Stimulated activated CD8-positive, alpha-beta memory T cell treated with anti-CD3 and anti-CD28 coated beads, Interleukin-7, amount 100 ng/mL, for 24 hours (primary cell): ENCODE measurements at places on chromosomes 2 and 18.
A peak's percentile ranks its signal among the peaks of the same experiment; 100 is the strongest.

- DNase-seq = no peak
These were observed 9.7 kb downstream of the LMAN2L start for GRCh38 chr2:96730212-96730611.

GRCh38 chr18:50786864-50787263 lies 33.0 kb downstream of the MRO start:
- DNase-seq = no peak

- DNase-seq = no peak
These were observed 185.5 kb downstream of the C1D start for GRCh38 chr2:67877301-67877700.

DNA sequence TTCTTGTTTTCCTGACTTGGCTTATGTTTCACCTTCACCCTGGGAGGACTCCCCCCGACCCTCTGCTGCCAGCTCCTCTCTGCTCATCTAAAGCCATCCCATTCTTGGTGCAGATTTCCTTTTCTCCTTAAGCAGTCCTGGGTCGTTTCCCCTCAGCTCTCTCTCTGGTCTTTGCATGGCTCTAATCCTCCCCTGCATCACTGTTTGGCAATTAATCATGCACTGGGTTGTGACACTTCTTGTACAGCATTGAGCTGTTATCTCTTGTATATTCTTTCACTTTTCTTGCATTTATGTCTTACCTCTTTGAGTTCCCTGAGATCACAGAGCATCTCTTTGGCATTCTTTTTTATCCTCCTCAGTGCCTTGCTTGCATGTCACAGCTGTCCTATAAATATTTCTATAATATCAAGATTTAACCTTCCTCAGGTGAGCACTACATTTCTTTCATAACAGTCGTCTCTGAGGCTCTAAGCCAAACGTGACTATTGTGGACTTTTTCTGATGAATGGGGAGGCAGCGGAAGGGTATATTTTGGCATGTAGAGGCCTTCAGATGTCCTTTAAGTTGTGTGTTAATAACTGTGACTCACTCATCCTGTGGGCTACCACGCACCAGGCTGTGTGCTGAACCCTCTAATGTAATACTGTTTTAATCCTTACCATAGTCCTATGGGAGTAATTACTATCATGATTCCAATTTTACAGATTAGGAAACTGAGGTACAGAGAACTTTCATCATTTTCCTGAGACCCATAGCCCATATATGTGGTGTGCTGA lies 507.5 kb downstream of the SLC4A3 start:
- no peak for DNase-seq

DNA sequence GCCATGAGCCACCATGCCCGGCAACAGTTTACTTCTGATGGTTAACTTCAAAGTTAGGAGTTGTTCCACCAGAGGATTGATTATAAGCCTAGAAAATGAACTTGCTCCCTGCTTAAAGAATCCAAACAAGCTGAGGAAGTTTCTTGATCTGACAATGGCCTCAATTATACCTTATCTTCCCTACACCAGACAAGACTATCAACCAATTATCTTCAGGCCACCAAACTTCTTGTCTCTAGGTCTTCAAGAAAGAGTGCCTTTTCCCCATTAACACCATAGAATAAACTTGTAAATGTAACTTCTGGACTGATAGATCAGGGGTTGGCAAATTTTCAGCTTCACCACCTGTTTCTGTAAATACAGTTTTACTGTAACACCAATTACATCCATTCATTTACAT lies 15.0 kb downstream of the ZC3H8 start:
- DNase-seq = no peak

DNA sequence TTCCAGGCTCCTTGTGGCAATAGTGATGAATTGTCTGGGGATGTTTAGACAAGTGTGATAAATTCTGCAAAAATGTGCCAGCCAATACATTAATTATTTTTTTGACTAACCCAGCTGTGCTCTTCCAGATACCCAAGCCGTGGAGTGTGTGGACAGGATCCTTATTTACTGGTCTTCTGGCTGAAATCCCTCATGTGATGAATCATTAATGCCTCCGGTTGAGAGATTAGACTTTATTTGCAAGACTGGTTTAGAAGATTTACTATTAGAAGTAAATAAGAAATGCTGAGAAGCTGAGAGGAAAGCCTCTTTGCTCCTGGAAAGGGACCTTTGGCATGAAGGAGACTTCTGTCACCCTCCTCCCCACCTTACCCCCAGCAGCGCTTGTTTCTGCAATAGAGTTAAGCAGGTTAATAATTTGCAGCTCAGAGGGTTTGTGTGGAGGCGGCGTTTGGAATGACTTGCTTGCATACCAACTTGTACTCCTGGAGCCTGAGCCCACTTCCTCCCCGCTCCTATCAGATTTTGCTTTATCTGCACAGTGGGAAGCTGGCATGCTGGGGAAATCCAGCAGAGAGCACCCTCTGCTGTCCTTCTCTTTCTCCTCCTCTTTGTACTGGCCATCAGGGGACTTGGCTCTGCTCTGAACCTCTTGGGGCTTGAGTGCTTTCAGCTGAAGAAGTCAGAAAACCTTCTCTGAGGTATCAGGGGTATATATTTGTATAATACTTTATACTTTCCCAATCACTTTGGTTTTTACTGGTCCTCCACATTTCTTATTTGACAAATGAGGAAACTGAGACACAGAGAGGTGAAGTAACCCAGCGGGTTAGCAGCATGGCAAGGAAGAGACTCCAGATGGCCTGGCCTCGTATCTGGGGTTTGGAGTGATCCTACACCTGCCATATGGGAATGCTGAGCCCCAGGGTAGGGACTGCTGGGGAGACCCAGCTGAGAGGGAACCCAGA lies 16.3 kb downstream of the SLC3A1 start:
- DNase-seq = no peak

DNA sequence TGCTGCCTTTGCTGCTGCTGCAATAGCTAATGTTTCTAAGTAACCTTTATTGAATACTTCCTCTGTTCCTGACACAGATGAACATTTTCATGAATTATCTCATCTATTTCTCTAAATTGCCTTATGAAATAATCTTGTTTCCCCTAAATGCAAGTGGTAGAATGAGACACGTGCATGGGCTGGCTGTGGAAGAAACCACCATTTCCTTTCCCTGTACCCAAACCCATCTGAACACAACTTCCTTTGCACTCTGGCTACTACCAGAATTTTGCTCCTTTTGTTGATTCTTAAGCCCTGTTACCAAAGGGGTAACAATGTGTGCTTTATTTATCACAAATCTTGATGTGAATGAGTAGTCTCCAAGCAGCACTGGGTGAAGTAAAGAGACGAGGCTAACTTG lies 29.2 kb downstream of the AKAIN1 start:
- no peak for DNase-seq

GRCh38 chr2:201761101-201761500 lies 19.6 kb downstream of the ALS2 start:
- DNase-seq = no peak

GRCh38 chr2:105087273-105087672 lies 49.4 kb downstream of the MRPS9 start:
- no peak for DNase-seq

DNA sequence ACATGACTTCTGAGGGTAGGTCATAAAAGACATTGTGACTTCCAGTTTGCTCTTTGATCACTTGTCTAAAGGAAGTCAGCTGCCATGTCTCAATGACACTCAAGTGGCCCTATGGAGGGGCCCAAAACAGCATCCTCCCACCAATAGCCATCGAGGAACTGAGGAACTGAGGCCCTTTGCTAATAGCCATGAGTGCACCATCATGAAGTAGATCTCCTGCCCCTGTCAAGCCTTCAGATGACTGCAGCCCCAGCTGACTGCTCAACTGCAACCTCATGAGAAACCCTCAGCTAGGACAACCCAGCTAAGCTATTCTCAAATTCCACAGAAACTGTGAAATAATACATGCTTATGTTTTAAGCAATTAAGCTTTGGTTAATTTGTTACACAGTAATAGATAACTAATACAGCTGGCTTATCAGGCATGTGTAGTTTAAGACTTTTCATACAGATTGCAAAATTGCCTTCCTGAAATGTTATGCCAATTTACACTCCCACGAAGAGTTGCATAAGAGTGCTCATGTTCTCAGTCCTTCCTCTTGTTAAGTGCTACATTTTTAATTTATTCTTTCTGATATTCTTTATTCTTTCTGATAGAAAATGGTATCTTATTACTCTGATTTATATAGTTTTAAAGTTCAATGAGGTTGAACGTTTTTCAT lies 105.6 kb upstream of the NDUFV2 start:
- no peak for DNase-seq

- no peak for DNase-seq
These were observed 26.6 kb downstream of the LPIN2 start for GRCh38 chr18:2986150-2986865.

GRCh38 chr2:23492921-23493320 lies 107.9 kb downstream of the KLHL29 start:
- no peak for DNase-seq

DNA sequence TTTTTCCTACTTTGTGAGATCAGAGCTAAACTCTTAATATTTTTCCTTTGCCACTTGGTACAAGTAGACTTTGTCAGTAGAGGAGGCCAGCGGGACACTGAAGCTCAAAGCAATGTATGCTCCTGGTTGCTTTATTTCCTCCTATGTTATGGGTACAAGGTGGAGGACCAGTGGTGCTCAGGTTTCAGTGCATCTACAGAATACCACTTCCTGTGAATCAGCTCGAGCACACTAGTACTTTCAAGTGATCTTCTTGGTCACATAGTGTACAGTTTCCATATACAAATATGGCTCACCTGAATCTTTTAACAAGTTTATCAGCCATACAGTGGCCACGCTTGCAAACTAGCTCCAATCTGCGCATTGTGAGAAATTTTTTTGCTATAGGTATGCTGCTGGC lies 1674.8 kb upstream of the TMEFF2 start:
- no peak for DNase-seq

DNA sequence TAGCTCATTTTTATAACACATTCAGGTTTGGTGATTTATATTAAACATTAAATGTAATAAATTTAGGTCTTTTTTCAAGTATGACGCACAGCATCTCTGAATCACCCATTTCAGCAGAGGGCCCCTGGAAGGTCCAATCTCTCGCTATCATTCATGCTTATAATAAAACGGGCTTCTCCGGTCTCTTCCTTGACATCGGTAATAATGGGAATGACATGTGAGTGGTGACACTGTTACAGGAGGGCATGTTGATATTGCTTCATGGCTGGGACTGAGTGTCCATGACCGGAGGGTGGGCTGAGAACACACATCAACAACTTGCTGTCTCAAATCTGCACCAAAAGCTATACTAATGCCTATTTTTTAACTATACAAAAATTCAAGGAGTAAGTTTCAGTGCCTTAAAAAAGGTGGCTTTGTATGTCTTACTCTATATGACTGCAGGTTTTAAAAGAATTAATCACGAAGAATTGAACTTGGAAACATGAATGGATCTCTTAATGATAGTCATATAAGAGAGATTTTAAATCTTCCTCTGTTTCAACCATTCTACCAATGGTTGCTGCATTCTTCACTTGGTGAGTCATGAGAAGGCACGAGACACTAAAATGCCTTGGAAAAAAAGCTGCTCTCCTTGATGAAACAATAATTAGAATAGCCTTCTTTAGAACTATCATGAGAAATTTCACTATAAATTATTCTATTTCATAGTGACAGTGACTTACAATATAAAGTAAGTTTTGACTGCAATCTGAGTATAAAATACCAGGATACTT lies 101.9 kb upstream of the NRP2 start:
- no peak for DNase-seq

DNA sequence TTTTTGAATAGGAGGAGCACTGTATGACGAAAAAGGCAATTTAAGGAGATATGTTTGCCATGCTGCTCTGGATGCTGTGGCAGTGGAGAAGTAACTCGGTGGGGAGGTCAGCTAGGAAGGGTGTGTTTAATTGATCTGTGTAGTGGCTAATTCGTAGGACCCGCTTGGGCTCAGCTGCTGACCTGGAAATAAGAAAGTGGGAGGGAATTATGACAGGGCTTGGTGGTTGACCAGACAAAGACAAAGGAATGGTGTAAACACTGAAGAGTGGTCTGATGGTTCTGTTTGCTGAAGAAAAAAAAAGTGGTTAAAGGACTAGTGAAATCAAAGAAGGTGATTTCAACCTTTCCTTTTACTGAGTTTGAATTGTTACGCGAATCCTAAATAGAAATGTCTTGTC lies 146.0 kb downstream of the MAP4K4 start:
- DNase-seq = no peak

GRCh38 chr2:86441882-86442641 lies 891 bp downstream of the KDM3A start:
- peak; percentile 24 for DNase-seq

DNA sequence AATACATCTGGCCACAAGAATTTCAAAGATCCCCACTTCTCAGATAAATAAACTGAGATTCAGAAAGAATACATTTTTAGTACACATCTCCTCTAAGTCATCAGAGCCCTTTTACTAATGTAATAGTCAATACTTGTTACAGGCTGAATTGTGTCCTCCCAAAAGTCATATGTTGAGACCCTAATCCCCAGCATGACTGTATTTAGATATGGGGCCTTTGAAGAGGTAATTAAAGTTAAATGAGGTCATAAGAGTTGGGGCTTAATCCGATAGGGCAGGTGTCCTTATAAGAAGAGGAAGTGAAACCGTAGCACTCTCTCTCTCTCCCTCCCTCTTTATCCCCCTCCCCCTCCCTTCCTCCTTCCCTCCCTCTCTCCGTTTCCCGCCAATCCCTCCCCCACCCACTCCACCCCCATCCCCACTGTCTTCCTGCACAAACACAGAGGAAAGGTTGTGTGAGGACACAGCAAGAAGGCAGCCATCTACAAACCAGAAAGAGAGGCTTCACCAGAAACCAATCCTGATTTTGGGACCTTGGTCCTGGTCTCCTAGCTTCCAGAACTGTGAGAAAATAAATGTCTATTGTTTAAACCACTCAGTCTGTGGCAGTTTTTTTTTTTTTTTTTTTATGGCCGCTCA lies 66.6 kb upstream of the ZNF397 start:
- DNase-seq = no peak

- DNase-seq = no peak
These were observed 2.9 kb downstream of the ALS2 start for GRCh38 chr2:201777869-201778268.

DNA sequence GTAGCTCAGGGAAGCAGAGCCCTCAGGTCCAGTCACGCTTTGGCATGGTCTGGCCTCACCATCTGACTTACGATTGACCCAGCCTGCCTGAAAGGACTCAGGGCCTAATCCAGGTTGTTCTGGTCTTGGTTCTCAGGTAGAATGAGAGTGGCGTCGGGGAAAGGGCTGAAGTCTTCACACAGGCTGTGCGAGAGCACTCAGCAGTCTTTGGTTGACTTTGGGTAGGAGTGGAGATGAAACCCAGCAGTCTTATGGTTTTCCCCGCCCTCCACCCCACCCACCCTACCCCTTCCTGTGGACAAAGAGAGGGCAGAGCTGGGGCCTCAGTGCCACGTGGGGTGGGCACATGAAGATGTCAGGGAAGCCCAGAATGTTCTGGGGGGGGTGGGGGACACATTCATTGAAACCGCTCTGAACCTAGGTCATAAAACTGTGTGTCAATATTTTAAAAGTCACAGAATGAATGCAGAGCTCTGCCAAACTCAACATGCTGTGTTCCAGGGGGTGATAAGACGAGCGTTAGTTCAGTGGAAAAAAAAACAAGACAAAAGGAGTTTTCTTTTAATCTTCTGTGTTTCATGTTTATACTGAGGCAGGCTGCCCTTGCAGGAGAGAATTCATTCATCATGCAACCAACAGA lies 58.6 kb upstream of the ALPP start:
- no peak for DNase-seq
